CD4-positive, alpha-beta T cell treated with Interleukin-21 for 1 hour (primary cell): ENCODE measurements at places on chromosomes 2 and 18.

GRCh38 chr2:47069628-47070154 lies 85.4 kb downstream of the STPG4 start:
- DNase-seq, result no peak

DNA sequence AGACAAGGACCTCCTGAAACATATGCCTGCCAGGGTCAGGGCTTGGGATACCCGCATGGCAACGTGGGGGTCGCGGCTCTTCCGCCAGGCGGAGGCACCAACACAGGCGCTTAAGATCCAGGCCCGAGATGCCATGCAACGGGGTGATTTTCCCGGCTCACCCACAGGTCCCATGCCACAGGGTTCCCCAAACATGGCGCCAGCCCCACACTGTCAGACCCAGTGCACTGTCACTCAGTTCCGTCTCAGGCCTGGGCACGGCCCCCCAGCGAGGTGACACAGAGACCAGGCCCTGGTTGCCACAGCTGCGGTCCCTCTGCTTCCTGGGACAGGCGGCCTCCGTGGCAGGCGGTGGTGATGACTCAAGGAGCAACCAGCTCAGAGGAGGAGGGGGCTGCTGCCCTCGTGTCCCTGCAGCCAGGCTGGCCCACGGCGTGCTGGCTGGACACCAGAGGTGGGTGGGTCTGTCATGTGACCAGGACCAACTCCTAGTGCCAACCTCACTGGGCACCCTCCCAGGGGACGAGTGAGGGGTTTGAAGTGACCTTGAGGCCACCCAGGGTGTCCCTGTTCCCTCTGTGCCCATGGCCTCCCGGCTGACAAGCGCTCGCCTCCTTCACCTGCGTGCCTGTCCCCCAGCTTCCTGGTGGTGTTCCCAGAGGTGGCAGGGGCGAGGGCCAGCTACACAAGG lies 4.9 kb downstream of the PDCD1 start:
- DNase-seq, result no peak

DNA sequence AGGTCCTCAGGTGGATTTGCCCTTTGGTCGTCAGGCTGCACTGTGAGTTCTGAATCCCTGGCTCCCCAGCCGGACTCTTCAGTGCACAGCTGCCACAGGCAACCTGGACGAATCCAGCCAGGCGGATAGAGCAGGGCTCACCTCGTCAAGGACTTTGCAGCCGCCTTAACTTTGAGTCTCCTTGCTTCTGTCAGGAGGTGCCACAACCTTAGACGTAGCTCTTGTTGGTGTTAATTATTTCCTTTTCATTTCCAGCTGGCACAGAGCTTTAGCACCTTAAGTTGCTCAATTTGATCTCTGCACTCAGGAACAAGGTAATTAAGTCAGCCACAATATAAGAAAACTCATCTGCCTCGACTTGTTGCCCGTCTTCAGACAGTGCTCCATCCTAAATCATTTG lies 17.7 kb downstream of the SMIM21 start:
- no peak for DNase-seq

GRCh38 chr2:191385416-191386160 lies 140.4 kb downstream of the MYO1B start:
- DNase-seq, result no peak

GRCh38 chr2:67845621-67846369 lies 217.0 kb downstream of the C1D start:
- DNase-seq, result no peak

- DNase-seq, result no peak
Measured at GRCh38 chr2:31207790-31208189, 9.5 kb downstream of the CAPN14 start.

GRCh38 chr2:2187196-2187595 lies 143.9 kb downstream of the MYT1L start:
- no peak for DNase-seq

DNA sequence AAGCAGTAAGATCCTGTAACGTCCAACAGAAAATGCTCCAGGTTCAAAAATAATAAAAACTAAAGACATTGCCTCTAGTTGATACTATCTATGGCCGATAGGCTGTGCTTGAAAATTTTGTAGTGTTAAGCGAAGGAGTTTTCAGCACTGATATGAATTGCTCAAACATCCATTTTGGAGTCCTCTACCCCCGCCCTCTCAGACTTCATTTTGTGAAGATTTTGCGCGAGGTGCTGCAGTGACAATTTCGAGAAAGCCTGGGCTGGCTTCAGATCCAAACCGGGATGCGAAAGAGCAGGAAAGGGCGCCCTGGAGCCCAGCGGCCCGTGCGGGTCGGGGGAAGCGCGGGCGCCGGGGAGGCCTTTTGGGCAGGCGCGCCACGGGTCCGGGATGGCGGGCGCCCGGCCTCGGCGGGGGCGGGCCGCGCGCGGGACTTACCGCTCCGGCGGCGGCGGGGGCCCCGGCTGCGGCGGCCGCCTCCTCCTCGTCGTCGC lies 1.8 kb downstream of the SP3 start:
- DNase-seq, result peak; percentile 78

DNA sequence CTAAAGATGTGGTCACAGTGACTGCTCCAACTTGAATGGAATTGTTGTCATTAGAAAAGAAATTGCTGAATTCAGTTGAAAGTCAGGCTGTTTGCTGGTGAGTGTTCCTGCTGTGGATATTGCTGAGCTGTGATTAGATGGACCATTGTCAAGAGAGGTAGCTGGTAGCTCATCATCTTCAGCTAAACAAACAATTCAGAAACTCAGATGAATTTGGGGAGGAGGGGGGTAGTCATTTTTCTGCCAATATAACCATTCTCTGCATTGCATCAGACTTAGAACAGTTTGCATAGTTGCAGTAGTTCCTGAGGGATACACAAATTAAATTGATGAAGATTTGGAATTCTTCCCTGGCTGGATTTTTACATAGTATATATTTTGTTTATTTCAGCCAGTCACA lies 108.3 kb downstream of the MTCL1 start:
- no peak for DNase-seq

DNA sequence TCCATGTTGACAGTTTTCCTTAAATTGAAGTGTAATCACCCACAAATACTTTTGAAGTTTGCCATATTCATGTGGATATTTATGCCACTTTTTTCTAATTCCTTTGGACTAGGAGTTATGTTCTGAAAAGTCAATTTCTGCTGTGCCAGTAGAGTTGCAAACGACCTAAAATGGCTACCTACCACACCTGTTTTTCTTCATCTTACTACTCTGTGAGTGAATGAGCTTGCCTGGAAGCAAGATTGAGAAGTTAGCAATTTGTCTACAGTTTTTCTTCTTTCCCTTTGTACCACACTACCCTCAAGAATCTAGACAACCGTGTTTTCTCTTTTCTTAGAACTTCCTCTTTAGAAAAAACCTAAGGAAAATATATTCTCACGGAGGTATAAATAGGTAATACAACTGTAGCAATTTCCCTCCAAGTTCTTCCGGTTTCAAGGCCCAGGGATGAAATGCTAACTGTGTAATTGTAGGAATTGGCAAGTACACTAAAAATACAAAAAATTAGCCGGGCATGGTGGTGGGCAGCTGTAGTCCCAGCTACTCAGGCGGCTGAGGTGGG lies 7.3 kb upstream of the SLC39A10 start:
- DNase-seq, result no peak

DNA sequence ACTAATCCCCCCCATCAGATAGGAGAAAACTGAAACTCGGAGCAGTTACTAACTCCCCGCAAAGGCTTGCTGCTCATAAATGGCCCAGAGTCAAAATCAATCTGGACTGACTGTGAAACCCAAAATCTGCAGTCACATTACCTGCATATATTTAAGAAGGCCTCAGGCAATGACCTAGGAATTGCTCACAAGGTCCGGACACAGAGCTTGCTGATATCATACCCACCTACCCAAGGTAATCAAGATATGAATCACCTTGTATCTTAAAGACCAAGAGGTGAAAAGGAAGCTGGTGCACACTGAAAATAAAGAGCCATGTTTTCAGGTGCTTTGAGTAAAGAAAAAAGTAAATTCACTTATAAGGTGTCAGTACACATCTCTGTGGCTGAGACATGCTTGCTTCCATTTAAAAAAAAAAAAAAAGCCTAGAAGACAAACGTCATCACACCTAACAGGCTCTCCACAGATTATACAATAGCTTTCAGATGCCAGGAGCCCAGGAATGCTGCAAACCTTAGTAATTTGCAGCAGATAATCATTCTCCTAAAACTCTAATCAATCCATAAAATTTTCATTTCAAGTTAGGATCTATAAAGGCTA lies 195.4 kb downstream of the ZEB2 start:
- DNase-seq, result no peak

- no peak for DNase-seq
Measured at GRCh38 chr2:49943944-49944778, 789.8 kb upstream of the FSHR start.

GRCh38 chr18:2843146-2843545 lies 3.7 kb upstream of the EMILIN2 start:
- no peak for DNase-seq

DNA sequence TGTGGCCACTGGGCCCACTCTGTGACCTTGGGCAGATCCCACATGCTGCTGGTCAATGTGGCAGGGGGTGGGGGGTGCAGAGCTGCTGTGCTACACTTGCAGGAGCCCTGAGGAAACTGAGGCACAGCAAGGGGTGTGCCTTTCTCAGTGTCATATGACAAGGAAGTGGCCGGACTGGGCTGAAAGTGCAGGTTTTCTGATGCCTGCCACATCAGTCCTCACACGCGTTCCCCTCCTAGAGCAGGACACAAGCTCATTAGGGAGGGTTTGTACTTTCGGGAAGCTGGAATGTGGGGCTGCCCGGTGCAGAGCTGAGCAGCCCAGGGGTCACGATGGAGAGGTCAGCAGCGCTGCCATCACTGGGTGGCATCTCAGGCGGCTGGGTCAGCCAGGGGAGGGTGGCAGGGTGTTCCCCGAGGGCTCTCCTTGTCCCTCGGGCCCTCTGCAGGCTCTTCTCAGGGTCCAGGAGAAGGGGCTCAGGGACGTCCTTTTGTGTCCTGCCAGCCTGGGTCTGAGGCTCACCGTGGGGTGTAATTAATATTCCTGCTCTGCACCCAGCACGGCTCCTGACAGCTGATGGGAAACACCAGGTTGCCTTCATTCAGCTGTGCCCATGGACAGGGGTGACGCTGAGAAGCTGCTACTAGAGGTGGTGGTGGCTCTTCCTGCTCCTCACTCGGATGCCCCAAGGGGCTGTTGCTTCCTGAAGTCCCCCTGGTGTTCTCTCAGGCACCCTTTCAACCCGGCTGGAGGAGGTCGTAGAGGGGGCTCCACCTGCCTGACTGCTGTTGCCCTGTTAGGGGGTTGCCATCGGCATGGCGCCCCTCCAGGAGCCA lies 62.1 kb upstream of the HDAC4 start:
- DNase-seq, result no peak

GRCh38 chr18:63155910-63156773 lies 163.4 kb downstream of the BCL2 start:
- peak; percentile 45 for DNase-seq

DNA sequence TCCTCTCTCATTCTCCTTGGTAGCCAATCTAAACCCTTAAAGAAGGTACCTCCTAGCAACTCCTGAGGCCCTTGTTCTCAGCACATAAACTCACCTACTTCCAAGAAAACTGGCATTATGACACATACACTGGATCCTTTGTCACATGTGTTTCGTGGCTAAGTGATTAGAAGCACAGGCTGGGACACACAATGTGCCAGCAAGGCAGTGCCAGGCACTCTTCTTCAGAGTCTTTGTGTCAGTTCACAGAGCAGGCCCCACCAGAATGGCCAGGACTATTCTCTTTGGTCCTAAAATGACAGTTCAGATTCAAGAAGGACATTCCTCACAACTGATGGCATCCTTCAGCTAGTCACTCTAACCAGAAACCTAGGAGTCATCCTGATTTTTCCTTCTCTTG lies 40.3 kb downstream of the SMC6 start:
- no peak for DNase-seq

GRCh38 chr2:109352056-109352897 lies 223.3 kb downstream of the SH3RF3 start:
- no peak for DNase-seq

DNA sequence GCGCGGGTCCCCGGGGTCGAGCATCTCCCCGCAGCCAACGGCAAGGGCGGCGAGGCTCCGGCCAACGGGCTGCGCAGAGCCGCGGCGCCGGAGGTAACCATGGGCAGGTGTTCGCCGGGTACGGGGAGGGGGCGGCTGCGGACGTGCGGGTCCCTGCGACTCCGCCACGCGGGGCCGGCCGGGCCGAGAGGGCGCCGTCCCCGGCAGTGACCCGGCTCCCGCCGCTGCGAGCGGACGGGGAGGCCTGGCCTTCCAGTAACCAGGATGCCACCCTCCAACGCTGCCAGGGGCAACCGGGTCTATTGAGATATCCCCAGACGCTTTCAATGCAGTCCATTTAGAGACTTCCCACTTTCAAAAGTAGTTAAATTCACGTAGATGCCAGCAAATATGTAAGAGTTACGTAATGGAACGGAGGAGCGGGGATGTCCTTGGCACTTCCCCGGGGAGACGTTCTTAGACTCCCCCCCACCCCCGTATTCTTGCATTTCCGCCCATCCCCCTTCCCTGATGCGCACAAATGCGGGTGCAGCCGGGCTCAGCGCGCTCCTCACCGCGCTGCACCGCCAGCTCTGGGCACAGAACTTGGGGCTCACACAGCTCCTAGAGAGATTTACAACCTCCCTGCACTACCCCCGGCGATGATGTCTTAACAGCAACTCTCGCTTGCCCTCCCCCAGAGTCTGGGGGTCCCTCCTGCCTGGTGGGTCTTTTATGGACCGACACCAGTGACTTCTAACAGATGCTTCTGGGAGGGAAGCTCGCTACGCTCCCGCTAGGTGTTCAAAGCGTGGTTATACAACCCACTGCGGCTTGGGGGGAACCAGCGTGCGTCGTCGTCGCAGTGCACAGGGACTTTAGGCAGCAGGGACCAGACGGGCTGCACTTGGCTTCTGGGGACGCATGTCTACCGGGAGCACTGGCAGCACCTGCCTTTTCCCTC lies 657 bp downstream of the SGPP2 start:
- peak; percentile 55 for DNase-seq

DNA sequence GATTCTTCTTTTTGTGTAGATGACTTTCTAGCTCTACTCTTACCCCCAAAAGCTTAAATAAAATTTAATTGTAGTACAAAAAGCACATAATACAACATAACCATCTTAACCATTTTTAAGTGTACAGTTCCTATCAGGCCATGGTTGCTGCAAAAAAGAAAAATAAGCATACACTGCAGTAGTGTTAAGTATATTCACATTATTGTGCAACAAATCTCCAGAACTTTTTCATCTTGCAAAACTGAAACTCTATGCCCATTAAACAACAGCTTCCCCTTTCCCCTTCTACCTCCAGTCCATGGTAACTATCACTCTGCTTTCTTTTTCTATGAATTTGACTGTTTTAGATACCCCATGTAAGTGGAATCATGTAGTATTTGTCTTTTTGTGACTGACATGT lies 18.1 kb downstream of the PPM1B start:
- no peak for DNase-seq

- DNase-seq, result no peak
Measured at GRCh38 chr2:8966123-8966908, 37.2 kb downstream of the MBOAT2 start.

DNA sequence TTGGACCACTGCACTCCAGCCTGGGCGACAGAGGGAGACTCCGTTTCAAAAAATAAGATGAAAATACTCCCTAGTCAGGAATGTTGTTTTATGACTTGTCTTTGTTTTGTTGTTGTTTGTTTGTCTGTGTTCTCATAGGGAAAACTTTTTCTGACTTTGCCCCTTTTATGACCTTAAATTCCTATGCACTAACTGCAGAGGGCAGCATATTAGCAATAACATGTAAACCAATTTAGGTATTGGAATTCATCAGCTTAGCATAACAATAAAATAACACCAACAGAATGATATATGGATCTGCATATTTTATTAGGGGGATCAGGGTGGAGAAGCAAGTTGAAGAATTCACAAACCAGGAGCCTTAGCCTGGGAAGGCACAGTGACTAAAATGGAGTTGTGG lies 631.5 kb downstream of the SUCLG1 start:
- no peak for DNase-seq
